ENCODE measurements at places on chromosomes 7 and 10.

DNA sequence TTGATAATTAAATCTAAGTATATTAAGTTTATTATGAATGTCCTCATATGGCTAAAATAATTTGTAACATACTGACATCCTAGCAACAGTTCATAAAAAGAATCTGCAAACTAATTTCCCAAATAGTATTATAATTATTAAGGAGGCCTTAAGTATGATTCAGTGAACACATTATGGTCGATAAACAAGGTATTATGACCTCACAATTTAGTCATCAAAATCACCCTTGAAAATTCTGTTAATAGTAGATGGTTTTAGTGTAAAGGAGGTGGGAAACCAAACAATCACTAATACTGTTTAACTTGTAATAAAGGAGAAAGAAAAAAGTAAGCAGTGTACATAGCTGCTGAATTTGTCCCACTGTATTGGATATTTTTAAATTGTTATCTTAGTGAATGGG is 2.1 kb downstream of the ETV1 start:
- DNase-seq = no peak

- DNase-seq = no peak
These were observed 11.0 kb downstream of the MAPK8 start for GRCh38 chr10:48317321-48317990.

- DNase-seq = no peak
These were observed 514.2 kb downstream of the TFEC start for GRCh38 chr7:115516341-115516740.

GRCh38 chr10:103669243-103669929 is 175.9 kb downstream of the NEURL1 start:
- DNase-seq = no peak

DNA sequence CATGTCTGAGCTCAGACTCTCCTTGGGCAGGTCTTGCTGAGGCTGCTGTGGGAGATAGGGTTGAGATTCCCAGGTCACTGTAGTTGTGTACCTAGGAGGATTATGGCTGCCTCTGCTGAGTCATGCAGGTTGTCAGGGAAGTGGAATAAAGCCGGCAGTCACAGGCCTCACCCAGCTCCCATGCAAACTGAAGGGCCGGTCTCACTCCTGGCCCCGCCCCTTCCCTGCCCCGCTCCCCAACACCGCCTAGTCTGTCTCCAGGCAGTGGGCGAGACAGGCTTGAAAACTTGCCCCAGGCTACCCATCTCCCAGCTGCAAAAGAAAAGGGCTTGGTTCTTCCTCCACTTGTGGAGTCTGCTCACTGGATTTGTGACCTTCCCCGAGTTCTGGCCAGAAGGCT is 41.6 kb upstream of the SDHAF3 start:
- DNase-seq = no peak

DNA sequence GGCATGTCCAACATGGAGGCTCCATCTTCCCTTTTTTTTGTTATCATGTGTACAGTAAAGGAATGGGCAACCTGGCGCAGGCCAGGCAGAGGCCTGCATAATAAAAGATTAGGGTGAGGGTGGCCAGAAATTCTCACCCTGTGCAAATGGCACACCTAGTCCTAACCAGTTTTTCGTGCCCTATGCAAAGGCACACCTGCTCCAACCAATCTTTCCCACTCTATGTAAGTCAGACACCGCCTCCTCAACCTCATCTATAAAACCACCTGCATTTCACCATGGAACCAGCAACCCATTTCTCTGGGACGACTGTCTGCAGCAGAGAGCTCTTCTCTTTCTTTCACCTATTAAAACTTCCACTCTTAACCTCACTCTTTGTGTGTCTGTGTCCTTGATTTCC is 16.1 kb downstream of the TBATA start:
- DNase-seq = no peak

DNA sequence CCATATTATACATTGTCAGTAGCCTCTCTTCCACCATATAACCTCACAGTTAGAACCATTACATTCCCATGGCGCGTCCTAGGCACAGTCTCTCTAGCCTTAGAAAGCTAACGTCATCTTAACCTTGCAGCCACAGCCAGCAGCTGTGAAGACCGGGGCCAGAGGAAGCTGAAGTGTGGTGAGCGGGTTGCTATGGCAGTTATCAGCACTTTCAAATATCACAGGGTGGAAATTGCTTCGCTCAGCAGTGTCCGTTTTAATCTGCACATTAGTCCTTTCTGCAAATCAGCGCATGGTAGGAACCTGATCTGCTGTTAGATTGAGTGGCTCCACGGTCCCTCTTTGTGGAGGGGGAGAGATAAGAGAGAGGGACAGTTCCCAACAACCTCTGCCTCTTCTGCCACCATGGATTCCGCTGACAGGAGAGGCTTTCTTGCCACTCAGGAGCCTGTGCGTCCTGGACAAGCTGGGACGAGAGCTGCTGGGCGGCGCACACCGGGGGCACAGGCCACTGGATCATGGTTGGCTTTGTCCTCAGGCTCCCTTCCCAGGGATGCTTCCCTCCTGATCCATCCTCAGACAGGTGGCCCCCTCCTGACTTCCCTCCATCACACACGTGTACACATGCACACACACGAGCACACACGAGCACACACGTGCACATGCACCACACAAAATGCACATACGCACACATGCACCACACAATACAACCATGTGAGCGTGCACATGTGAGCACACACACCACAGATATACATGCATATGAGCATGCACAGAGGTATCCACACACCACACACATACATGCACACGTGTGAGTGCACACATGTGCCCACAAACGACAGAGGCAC is 93.8 kb downstream of the WDR37 start:
- DNase-seq = no peak

DNA sequence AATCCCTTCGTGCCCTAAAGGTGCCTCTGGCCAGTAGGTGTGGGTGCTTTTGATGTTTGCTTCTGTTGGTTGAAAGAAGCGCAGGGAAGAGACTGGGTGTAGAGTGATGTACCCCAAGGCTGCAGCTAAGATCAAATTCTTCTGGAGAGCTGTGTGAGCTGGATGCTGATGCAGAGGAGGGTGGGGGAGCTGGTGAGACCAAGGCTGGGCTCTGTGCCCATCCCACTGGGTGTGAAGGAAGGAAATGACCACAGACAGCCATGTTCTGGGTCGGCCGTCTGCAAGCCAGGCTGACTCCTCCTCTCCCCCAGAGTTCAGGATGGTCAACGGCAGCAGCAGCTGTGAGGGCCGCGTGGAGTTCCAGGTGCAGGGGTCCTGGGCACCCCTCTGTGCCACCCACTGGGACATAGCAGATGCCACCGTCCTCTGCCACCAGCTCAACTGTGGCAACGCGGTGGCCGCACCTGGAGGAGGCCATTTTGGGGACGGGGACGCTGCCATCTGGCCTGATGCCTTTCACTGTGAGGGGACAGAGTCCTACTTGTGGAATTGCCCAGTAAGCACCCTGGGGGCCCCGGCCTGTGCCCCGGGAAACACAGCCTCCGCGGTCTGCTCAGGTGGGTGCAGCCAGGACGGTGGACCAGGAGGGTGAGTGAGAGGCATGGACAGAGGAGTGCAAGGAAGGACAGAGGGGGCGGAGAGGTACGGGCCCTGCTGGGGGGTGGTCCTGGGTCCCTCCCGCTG is 5.1 kb downstream of the SCART1 start:
- DNase-seq = no peak

DNA sequence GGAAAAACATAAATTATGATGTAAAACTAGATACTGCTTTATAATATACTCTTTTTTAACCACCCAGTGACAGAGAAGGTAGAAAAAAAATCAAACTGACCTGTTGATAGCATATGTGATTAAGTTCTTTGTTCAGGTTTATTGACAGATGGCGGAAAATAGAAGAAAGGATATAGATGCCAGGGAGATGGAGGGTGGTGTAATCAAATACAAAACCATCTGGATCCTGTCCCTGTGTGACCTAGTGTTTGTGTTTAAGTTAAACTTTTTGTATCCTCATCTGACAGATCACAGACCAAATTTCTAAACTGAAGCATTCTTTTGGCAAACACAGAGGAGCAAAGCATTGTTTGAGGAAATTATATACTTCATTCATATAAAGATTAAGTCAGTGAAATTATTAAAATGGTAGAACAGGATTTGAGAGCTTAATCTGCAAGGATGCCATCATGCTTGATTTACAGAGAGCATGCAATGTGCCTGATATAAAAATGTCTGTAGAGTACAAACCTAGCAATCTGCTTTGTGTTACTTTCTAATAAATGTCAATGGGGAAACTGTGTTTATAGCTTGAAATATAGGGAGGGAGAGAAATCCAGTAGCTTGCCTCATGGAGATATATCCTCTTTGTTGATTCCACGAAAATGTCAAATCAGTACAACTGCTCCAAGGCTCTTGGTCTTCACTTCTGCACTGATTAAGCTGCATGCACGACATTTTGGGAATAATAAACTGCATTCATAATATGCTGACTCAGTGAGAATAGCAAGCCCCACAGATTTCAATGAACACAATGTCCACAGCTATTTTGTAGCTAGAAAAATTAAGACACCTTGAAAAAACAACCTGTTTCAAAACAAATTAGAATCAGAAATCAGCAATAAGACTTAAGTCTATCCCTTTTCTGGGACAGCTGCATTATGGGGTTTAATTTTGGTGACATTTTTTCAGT is 39.0 kb downstream of the SEM1 start:
- no peak for DNase-seq

DNA sequence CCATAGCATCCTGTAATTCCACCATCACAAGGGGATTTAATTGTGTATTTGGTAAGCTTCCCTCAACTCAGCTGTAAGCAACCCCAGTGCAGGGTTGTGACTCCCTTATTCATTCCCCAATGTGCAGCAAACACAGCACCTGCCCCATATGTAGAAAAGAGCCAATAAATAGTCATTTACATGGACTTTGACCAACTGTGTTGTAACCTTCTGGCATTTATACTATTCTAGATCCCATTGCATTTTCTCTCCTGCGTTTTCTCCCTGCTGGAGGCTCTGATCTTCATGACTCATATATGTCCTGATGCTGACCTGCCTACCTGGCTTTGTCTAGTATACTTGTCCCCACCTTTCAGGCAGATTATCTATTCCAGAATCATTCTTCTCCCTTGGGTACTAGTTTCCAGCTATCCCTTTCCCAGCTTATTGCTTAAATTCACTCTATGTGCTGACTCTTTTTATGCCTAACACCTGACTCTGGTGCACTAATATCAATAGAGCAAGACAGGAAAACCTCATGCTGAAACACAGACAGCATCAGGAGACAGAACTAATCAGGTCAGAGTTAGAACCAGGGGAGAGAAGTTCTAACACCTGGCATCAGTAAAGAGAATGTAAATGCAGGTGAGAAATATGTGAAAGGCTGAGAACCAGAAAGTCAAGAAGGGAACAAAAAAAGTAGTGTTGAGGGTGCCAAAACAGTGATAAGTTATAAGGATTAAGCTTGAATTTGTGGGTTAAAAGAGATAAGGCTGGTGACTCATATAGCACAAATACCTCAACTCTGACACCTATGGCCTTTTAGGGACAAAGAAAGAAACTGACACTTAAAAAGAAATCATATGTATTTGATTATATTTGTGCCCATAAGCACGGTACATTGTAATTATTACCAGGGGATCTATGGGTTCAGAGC is 402.7 kb downstream of the IPMK start:
- DNase-seq = no peak
